GM12891 (cell line): ENCODE measurements at places on chromosomes 3 and 15.

DNA sequence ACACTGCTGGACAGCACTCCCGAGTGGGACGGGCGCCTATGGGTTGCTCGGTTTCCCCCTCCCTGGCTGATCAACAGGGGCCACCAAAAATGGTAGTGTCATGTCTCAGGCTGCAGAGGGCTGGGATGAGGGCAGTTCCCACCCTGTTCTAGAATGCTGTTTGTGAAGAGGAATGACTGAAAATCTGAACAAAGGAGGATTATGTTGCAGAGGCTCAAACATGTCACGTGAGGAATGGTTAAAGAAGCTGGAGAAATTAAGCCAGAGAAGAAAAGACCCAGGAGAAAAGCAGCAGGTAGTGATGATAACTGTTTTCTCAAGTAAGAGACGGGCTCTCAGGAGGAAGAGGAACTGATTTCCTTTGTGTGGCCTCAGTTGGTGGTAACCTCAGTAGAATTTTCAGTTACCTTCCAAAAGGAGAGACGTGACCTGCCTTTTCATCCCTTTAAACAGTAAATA lies 10.4 kb downstream of the SPG21 start:
- no peak for DNase-seq

DNA sequence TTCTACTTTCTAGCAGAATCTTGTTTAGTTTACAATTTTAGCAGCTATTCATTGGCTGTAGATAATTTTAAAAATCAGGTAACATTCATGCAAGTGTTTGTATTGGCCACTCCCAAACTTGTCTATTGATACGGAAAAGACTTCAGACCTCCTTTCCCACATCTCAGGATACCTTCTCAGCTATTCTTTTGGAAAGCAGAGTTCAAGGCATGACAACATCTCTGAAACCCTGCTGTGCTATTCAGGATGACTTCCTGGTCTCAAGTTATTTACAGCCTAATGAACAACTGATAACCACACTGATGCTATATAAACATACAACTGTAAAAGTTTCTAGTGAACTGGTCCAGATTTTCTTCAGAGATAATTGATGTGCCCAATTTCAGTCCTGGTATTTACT lies 55.8 kb downstream of the DZIP3 start:
- no peak for DNase-seq

DNA sequence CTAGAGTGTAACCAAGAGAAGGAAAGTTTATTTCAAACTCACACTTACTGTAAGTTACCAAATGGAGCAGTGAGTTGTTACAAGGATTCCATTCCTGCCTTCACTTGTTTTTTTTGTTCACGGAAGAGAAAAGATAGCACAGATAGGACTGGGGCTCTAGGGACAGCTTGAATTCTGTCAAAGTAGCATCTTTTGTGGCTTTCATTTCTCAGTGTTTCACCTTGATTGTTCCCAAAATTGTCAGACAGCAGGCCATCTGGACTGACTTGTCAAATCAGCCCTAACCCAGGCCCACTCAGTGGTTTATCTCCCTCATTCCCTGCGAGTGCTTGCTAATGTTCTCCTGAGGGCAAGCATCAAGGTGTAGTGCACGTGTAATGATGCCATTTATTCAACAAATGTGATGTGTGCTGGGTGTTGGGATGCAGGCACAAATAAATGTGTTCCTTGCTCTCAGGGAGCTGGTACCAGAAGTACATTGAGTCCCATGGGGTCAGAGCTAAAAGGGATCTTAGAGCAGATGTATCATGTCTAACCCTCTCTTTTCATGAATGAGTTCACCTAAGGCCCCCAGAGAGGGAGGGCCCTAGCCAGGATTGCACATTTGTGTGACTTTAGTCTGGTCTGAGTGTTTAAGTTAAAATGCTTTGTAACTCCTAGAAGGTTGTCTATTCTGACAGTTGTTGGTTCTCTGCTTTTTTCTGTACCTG lies 49.1 kb downstream of the PDHB start:
- DNase-seq: no peak

GRCh38 chr3:5020242-5020722 lies 41.0 kb downstream of the BHLHE40 start:
- DNase-seq: no peak

DNA sequence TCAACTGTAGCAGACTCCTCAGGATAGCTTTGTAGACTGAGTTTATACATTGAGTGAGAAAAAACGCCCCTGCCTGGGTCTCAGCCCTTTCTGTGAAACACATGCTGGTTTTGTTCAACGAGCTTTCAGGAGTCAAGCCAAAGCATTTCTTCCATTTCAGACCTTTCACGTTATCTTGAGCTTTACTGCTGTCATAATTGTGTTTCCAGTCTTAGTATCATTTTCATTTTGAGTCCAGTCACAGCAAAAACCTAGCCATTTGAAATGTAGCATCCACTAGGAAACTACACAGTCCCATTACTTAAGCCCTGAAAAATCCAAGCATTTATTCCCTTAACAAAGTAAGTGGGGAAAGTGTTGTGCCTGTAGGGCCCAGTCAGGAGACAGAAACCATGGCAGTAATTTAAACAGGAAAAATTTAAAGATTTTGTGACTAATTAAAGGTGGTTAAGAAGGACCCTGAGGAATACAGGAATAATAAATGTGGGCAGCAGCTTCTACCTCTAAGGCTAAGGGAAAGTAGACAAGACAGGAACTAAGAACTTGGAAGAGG lies 110.1 kb upstream of the ABHD17C start:
- no peak for DNase-seq

- DNase-seq: no peak
These were observed 70.9 kb upstream of the TMEM115 start for GRCh38 chr3:50430191-50430590.

- DNase-seq: no peak
These were observed 51.7 kb downstream of the SEMA5B start for GRCh38 chr3:122975924-122976293.

- DNase-seq: no peak
These were observed 23.0 kb downstream of the IGF1R start for GRCh38 chr15:98671060-98672008.

DNA sequence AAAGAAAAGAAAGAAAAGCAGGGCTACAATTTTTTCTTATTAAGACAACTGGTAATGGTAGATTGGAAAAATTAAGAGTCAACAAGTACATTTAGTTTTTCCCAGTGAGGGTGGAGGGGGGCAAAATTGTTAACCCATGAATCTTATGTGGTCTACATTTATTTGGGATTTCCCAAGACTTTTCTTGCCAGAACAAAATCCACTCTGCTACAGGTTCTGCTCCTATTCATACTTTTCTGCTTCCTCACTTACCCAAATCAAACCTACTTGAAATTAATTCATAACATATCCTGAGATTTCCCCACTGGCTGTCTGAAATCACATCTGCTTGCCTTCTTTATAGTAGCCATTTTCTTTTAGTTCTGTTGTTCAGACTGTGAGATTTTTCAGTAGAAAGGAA lies 41.1 kb downstream of the VGLL3 start:
- no peak for DNase-seq

GRCh38 chr3:112137781-112138180 lies 4.7 kb upstream of the GCSAM start:
- no peak for DNase-seq

GRCh38 chr3:129315223-129315997 lies 36.7 kb downstream of the HMCES start:
- no peak for DNase-seq

DNA sequence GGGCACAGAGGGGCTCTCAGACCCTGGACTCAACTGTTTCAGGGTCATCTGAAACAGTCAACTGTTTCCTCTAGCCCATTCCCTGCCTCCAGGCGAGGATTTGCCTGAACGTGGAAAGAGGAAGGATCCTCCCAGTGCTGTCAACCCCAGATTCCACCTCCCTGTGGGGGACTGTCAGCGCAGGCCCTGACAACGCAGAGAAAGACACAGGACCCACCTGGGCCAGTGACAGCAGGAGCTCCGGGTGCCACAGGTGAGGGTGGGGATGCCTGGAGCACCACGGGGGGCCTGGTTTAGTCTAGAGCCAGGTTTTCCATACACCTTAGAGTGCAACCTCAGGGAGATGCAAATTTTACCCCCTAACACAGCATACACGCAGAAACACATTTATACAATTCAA lies 19.5 kb upstream of the LAMP3 start:
- no peak for DNase-seq

- DNase-seq: no peak
These were observed 12.9 kb downstream of the OPA1 start for GRCh38 chr3:193605876-193606275.

DNA sequence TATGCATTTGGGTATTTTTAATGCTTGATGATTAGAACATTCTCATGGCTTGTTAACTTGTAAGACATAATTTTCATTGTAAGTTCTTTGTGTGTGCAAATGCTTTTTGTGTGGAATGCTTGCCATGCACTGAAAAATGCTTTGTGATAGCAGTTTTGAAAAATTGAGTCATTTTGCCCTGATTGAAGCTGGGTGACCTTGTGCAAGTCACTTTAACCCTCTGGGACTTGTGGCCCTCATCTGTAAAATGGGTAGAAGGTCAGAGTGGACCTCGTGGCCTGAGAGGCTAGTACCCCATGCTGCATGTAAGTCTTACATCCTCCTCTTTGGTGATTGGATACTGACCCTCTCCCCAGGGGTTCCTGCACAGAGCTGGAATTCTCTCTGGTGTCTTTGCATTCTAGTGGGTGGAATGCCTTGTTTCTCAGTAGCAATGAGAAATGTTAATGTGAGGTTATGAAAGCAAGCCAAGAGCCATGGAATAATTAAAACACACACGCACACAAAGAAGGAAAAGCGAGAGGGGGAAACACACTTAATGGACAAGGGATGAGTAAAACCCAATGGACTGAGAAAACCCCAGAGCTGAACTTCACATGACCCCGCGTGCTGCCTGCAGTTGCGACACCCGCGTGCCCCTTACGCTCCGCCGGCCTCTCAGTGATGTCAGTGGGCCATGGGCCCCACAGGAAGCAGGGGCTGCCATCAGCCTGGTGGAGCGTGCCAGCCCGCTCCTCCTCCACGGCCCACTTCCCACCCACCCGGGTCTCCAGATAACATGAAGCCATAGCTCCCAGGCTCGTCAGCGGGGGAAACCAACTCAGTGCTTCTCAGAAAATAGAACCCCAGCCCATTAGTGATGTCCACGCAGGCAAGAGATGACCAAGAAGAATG lies 44.0 kb downstream of the SMAD3 start:
- peak; percentile 40 for DNase-seq

DNA sequence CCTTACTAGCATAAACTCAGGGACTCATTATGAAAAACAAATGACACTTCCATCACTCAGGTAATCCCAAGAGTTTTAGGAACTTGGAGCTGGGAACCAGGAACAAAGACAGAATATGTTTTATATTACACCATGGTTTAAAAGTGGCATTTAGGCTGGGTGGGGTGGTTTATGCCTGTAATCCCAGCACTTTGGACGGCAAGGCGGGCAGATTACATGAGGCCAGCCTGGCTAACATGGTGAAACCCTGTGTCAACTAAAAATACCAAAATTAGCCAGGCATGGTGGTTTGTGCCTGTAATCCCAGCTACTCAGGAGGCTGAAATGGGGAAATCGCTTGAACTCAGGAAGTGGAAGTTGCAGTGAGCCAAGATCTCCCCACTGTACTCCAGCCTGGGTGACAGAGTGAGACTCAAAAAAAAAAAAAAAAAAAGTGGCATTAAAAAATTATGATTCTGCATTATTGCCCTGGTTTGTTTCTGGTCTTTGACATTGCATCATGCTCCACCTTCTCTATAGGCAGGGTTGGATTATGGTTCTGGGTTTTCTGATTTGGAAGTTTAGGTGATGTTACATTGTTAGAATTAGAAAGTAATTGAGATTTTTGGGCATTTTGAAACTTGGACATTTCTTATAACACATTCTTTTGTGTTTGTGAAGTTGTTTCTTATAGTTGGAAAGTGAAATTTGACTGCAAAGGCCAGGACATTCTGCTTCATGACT lies 19.0 kb downstream of the SQOR start:
- DNase-seq: no peak

GRCh38 chr3:162354356-162354755 lies 857.7 kb downstream of the OTOL1 start:
- DNase-seq: no peak

GRCh38 chr3:52055537-52056351 lies 627 bp downstream of the DUSP7 start:
- peak; percentile 61 for DNase-seq

DNA sequence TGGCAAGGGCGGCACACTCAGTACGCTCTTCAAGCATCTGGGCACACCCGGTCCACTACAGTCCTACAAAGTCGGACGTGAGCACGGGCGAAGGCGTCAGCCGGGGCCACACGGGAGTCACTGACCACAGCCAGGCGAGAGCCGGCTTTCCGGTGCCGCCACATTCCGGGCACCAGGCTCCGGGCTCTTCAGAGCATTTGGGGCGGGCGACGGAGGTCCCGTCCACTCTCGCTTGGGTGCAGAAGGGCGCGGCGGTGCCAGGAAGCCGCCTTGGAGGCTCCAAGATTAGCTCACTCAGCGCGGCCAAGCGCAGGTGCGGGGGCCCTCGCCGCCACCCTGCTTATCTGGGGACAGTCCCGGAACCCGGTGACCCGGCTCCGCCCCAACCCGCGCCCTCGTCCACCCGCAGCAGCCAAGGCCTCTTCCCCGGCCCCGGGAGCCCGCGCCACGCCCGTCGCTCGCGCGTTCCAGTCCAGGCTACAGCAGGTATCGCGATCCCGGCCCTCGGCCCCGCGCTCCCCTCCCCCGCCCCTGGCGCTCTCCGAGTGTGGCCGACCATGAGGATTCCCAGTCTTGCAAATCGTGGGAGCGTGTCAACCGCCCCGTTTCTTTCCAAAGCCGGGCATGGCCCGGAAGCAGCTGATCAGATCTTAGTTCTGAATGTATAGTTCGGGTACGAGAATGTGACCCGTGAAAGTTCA lies at the start of gene ADPRH:
Gene ADPRH (plus strand): TSS at position 127 of the 701 bp plus-strand sequence. CDS start 2,678 bp downstream, outside the sequence.
- DNase-seq: peak; percentile 65

DNA sequence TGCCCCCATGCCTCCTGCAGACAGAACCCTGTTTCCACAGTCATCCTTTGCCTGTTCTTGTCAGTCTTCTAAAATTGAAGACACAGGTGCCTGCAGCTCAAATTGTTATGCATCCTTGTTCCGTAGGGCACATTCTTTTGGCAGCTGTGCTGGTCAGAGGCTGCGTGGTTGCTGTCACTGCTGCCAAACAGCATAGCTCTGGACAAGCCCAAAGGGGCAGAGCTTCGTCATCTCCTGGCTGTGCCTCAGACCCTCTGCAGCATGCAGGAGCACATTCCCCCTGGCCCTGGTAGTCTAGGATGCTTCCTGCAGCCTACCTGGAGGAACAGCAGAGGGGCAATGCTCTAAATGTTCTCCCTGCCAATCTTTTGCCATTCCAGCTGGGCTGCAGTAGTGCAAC lies 2.1 kb upstream of the FBXL22 start:
- no peak for DNase-seq

- no peak for DNase-seq
These were observed 322.8 kb downstream of the RAP2B start for GRCh38 chr3:153484842-153485241.

DNA sequence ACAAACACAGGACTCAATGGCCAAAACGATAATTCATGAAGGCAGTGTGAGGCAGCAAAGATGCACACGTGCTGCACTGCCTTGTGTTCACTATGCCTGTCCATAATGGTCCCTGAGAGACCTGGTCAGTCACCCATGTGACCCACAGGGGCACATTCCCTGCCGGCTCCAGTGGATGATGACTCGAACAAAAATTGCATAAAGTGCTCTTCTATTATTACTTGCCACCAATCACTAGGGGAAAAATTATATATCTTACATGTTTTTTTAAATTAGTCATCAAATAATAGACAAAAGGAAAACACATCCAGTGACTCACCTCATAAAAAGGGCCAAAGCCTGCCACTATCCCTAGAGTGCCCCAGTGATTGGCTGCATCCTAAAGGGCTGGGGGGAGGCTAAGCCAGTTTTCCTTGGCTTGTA lies 47.5 kb downstream of the UBP1 start:
- DNase-seq: no peak
